GF-D8 (cell line): ENCODE measurements at places on chromosomes 2 and 18.

GRCh38 chr2:225072444-225072843 is 30.2 kb upstream of the DOCK10 start:
- no peak for DNase-seq

GRCh38 chr18:255171-255570 is 12.7 kb downstream of the THOC1 start:
- DNase-seq = no peak

- DNase-seq = no peak
Observed at GRCh38 chr2:28764909-28765711, 13.5 kb downstream of the PPP1CB start.

DNA sequence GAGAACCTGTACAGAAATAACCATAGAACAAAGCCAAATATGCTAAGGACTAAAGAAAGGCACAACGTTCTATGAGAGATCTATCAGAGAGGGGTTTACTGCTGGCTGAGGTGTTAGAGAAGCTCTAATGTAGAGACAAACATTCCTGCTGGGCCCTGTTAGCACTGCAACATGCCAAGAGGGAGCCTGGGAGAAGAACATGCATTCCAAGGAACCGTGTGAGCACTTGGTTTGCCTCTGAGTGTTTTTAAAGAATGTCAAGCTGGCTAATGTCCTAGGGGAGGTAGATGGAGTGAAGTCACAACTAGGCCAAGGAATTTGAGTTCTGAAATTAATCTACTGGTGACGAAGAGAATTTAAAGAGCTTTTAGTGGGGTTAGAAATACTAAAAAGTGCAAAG is 384.3 kb upstream of the LYPD1 start:
- no peak for DNase-seq

DNA sequence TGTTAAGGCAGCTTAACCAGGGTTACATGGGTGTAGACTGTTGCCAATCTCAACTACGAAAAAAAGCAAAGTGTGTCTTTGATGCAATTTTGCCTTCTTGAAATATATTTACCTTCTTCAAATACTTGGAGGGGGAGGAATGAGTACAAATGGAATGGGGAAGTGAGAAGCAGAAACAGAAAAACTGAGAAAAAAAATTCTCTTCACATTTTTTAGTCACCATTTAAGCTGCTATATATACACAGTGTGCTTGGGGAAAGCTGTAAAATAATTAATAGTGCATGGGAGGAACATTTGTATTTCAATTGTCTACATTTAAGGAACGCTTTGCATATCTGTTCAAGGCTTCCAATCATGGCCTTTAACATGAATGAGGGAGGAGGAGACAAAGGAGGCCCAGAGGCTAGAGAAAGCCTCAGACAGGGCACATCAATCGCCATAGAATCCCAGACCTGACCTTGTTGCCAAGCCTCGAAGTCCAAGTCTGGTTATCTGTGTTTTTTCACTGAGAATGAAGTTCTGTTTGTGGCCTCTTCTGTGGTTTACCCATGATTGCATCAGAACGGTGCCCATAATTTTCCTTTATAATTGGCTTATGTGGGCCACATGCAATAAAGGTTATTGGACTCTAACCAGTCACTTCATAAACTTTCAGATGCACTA is 158.6 kb downstream of the PIK3C3 start:
- peak; percentile 86 for DNase-seq

DNA sequence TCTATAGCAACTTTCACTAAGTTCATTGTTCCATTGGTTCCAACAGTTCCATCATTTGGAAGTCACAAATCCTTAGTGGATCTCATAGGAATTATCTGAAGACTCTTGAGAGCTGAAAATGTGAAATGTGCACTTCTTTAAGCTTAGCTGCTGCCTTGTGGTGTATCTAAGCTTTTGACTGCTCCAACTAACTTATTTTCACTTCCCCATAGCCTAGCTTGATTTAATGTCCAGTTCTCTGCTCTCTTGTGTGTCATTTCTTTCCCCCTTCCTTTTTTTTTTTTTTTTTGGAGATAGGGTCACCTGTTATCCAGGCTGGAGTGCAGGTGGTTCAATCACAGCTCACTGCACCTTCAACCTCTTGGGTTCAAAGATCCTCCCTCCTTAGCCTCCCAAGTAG is 34.9 kb upstream of the CD302 start:
- no peak for DNase-seq

DNA sequence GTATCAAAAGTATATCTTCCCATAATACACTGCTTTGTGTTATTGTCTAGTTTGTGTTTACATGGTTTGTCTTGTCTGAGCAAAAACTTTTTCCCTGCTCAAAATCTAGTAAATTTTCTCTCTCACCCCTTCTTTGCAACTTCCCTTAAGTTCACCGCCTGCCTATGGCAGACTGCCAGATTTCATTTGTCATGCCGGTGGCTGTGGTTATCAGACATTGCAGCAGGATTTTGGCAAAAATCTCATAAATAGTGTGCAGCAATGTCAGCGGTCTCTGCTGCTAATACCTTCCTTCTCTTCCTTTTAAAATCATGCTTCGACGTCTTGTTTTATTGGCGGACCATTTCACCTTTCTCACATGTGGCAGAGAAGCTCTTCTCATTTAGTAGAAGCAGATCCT is 45.6 kb upstream of the TMEM178A start:
- DNase-seq = peak; percentile 92

DNA sequence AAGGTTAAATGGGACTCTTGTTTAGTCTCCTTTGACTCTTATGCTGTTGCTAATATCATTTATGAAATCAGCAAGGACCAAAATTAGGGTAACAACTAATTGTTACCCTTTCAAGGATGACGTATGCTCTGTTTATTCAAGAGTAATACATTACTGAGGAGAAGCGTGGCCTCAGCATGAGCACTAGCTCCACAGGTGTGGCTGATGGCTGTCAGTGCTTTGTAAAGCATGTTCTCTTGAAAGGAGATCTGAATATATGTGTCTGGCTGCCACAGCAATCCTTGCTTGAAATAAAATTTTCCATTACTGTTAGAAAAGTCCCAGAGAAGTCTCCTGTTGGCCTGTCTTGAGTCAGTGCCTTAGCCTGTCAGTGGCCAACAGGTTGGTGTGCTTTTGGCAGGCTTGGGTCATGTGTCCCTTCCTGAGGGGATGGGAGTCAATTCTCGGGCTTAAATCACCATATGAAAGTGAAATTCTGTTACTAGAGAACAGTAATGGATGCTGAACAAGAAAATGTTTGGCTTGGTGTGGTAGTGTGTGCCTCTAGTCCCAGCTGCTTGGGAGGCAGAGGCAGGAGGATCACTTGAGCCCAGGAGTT is 32.7 kb downstream of the ABI2 start:
- DNase-seq = no peak

DNA sequence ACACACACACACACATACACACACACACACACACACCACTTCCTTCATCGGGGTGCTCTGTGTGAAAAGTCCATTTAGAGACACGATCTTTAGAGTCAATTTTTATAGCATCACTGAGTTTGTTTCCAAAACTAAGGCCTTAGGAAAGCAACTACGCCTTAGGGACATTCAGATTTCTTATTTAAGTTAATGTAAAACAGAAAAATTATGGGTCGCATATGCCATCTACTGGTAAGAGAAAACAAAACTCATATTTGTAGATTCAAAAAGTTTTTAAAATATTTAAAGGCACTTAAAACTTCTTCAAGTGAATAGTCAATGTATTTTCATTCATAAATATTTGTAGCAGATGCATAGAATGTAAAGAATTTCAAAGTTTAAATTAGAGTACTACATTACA is 166.2 kb downstream of the ATAD2B start:
- no peak for DNase-seq

DNA sequence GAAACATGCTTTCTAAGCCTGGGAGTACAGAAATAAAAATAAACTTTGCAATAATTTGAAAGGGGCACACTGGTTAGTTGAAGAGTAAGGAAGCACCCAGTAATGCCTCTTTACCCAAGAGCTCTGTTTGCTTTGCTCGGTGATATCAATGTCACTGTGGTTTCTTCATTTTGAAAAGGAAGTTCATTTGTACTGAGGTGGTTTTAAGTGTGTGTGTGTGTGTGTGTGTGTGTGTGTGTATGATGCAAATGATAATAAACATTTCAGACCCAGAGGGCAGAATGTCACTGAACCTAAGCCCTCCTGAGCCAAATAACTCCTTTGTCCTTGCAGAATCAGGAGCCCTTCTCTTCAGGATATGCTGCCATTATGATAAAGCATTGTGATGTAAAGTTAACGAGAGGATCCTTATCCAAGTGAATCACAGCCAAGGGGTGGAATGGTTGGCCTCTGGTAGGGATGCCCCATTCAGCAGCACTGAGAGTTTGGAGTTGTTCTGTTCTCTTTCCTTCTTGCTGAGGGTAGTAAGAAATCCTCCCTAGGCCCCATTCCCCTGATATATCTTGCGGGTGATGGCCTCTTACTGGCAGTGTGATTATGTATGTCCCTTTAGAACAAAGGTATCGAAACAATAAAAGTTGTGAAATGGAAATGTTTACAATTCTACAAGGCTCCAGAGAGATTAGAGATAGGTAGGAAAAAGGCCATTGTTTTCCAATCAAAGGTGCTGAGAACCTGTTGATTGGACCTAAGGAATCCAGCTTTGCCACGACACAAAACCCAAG is 7.6 kb downstream of the ITGA6 start:
- peak; percentile 26 for DNase-seq

- no peak for DNase-seq
Observed at GRCh38 chr2:239331560-239331959, 69.3 kb downstream of the HDAC4 start.

DNA sequence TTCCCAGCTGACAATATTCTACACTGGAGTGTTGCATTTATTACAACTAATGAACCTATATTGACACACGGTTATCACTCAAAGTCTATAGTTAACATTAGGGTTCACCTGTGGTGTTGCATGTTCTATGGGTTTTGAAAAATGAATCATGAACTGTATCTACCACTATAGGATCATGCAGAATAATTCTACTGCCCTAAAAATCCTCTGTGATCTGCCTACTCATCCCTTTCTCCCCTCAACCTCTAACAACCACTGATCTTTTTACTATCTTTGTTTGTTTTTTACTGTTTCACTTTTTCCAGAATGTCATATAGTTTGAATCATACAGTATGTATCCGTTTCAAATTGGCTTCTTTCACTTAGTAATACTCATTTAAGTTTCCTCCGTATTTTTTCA is 47.6 kb upstream of the TCF7L1 start:
- DNase-seq = no peak

- DNase-seq = no peak
Observed at GRCh38 chr2:74515981-74516633, 1.9 kb downstream of the TLX2 start.

- DNase-seq = no peak
Observed at GRCh38 chr2:222272446-222273015, 26.3 kb downstream of the PAX3 start.

DNA sequence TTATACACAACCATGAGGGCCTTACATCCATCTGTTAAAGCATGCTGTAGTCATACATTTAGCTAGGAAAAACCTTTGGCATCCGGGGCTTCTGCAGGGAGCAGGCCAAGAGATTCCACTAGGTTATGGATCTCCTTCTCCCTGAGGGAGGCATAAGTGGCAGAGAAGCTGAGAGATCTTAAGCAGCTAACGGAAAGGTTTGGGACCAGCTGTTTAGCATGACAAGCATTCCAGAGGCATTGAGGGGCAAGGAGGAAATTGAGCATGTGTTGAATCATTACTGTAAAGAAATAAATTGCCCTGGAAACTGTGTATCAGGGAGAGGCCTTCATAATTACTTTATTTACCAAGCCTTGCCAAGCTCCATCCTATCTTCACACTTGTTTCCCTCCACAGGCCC is 643.1 kb downstream of the CNTNAP5 start:
- DNase-seq = no peak

GRCh38 chr2:18925296-18925695 is 335.9 kb upstream of the NT5C1B start:
- DNase-seq = no peak

GRCh38 chr18:26103579-26103978 is 13.2 kb upstream of the SS18 start:
- no peak for DNase-seq

DNA sequence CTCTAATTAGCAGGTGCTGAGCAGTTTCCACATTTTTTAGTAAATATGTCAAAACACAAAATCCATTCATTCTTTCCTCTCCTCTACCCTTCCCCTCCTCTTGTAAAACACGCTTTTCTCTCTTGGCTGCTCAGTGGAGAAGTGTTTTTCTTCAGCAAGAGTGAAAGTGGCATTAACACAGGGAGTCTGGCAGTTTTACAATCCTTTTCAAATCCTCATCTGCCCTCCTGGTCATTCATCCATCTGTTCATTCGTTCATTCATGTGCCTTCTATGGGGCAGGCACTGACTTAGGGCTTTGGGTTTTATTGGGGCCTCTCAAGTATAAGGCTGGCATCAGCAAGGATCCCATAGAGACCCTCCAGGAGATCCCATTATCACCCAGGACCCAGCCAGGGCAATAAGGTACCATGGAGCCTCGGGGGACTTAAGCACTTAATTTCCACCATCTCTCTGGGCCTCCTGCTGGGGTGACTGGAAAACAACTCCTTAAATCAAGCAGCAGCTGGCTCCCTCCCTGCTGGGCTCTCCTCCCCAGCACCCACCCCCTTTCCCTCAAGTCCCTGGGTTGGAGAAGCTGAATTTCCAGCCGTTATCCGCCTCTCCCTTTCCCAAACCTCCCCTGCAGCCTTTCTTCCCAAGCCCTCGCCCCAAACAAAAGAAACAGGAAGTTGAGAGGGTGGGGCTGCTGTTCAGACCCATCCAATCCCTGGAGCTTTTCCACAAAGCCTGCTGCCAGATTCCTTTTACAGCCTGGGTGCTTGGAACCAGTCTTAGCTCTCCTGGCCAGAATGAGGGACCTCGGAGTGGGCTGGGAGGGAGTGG is 32.6 kb downstream of the MARCHF4 start:
- no peak for DNase-seq

- DNase-seq = no peak
Observed at GRCh38 chr2:174339561-174340399, 5.0 kb downstream of the SP9 start.

DNA sequence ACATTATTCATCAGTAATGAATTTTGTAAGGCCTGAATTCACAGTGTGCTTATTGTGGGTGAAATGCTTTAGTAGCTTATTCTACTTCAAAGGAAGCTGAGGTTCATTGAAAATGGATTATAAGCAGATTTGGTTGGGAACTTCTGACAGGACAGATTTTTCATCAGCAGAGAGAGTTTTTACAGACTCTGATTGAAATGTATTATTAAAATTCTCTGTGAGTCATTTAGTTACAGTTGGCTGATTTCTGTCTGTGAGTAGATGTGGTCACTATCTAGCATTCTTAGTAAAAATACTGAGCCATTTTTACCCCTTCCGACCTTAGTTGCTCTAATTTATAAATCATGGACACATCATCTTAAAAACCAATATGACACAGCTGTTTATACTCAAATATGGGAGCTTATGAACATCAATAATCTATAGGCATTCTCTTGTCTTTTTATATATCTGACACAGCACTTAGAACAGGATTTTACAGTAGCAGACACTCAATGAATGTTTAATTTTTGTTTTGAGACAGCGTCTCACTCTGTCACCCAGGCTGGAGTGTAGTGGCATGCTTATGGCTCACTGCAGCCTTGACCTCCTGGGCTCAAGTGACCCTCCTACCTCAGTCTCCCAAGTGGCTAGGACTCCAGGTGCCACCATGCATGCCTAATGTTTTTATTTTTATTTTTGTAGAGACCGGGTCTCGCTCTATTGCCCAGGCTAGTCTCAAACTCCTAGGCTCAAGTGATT is 239.6 kb downstream of the BABAM2 start:
- no peak for DNase-seq
